Activated effector memory CD4-positive, alpha-beta T cell treated with Interleukin-2 at 50 U/mL for 16 hours (primary cell): ENCODE measurements at places on chromosomes 7 and 10.

DNA sequence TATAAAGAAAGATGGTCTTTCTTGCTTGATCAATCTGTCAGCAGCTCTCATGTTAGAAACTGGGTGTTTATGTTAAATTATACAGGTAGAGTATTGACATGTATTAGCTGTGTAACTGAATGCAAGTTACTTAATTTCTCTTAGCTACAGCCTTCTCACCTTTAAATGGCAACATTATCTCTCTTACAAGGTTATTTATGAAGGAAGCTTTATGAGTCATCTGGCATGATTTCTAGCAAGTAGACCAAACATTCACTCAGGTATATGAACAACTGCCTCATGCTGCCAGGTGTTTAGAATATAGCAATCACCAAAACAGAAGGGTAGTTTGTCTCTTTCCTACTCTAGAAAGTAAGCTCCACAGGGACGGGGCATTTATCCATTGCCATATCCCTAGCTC is 8.5 kb downstream of the ARL4A start:
- DNase-seq: no peak

- DNase-seq: no peak
Observed at GRCh38 chr10:12768156-12769100, 233.1 kb downstream of the CCDC3 start.

DNA sequence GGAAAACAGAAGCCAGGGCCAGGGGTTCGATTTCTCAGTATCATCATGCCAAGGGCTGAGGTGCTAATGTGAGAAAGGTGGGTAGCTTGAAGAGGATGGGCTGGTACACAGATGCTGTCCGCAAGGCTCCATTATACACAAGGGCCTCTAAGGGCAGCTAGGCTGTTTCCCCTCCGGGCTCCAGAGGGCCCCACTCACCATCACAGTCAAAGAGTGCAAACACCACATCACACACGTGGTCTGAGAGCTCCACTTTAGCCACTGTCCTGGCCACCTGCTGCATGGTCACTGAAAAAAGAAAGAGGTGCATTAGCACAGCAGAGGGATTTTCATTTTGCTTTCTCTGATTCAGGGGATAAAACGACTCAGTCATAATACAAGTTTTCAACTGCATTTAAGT is 20.9 kb upstream of the DNAJB12 start:
- DNase-seq: no peak

GRCh38 chr7:95694334-95694733 is 78.0 kb upstream of the DYNC1I1 start:
- DNase-seq: no peak

DNA sequence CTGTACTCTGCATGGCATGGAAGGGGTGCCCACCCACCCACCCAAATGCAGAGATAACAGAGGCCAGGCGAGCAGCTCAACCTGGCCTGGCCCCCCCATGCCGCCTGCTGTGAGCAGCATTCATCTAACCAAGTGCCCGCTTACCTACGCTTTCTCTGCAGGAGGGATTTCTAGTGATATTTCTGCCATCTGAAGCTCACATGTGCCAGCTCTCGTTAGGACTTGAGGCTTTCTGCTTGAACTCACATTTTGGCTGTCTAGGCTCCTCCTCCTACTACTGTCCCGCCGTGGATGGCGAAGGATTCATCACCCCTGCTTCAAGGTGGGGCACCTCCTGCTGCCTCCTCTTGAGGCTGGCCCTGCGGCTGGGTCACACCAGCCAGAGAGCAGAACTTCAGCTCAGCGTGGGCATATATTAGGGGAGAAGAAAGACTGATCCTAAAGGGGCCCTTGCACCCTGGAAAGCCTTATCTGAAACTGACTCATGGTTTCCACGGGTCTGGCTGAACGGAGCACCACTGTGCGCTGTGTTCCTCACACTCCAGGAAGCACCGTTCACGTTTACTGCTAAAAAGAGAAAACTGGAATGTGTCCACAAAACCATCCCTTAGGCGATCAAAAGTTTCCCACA is 45.5 kb downstream of the CTBP2 start:
- DNase-seq: no peak
